ENCODE measurements at places on chromosomes 4 and X.

DNA sequence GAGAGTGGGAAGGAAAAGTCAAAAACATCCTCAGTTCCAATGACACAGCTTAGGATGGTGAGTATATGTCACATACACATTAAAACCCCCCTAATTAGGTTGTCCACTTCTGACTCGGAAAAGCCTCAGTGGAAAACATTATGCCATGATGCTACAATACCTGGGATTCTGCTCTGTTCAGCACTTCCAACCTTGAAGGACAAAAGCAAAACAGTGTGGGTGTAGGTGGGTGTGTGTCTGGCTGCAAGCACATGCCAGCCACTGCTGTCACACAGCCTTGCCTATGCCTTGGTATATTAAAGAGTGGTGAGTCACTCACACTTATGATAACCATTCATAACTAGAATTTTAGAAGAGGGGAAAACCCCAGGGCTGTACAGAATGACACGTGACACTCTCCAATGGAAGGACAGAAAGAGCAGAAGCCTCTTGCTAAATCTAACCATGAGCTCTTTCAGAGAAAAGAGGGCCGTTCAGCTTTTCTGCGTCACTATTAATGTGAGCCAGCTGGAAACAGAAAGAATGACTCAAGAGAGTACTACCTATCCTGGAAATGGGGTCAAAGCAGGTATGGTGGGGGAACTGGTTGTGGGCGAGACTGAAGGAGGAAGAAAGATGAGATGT is 159.6 kb downstream of the TET2 start:
- DNase-seq: no peak

- DNase-seq: no peak
Measured at GRCh38 chrX:151153086-151153485, 23.3 kb upstream of the GPR50 start.

DNA sequence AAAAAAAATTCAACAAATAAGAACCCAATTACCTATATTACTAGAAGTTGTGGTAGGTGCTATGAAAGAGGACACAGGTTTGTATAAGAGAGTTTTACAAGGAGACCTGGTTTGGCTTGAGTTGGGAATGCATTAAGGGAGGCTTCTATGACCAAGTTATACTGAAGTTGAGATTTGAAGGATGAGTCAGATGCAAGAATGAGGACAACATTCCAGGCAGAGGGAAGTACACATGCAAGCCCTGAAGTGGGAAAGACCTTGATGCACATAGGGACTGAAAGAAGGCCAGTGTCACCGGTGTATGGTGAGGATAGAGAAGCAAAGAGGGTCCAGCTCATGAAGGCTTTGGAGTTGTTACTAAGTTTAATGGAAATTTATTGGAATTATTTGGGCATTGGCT is 52.2 kb downstream of the ANK2 start:
- no peak for DNase-seq

DNA sequence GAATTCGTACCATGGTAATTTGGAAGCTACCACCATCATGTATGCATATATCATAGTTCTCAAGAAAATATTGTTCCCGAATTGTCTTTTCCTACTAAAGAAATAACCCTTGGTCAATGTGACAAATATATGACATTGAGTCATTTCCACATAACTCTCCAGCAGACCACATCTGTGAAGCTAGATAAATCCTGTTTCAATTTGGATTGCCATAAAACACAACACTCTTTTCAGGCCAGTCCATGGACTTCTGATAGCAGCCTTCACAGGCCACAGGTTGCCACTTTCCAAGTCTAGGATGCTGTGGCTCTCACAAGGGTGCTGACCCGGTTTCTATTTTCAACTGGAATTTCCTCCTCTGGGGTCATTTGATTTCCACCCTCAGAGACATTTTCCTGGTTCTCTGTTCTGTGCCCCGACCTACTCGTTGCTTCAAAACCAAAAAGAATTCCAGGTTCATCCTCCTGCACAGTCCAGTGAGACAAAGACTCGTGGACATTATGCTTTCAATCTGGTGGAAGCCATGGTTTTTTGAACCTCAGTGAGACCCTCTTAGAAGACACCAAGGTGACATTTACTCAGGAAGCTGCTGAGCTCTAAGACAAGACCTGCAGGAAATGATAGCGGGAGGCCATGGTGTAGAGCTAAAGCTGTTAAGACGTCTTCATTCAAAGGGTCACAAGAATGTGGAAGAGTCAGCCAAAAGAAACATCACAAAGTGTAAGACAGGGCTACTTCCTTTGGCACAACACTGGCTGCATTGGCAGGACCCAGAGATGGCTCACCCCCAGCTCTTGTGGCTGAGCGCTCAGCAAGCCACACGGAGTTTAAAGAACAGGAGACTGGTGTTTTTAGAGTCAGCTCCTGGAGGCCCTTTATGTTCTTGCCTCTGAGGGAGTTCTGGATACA is 119.8 kb downstream of the AMELX start:
- DNase-seq: no peak

DNA sequence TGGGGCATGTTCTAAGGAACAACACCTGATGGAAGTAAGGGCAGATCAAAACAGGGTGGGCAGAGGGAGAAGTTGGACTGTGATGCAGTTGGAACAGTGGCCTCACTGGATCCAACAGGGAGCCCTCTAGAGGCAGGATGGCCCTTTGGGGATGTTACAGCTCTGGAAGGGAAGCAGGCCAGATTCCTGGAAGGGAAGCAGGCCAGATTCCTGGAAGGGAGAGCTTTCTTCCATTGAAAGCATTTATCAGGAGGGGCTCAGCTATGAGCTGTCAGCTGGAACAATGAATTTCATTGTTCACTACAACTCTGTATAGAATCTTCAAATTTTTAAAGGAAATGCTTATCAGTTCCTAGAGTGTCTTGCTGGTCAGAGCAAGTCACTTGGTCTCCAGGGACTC is 17.7 kb downstream of the IL15 start:
- DNase-seq: no peak

- DNase-seq: no peak
Measured at GRCh38 chrX:121649417-121649816, 602.0 kb downstream of the GLUD2 start.

- no peak for DNase-seq
Measured at GRCh38 chr4:84597450-84597849, 14.5 kb downstream of the CDS1 start.

DNA sequence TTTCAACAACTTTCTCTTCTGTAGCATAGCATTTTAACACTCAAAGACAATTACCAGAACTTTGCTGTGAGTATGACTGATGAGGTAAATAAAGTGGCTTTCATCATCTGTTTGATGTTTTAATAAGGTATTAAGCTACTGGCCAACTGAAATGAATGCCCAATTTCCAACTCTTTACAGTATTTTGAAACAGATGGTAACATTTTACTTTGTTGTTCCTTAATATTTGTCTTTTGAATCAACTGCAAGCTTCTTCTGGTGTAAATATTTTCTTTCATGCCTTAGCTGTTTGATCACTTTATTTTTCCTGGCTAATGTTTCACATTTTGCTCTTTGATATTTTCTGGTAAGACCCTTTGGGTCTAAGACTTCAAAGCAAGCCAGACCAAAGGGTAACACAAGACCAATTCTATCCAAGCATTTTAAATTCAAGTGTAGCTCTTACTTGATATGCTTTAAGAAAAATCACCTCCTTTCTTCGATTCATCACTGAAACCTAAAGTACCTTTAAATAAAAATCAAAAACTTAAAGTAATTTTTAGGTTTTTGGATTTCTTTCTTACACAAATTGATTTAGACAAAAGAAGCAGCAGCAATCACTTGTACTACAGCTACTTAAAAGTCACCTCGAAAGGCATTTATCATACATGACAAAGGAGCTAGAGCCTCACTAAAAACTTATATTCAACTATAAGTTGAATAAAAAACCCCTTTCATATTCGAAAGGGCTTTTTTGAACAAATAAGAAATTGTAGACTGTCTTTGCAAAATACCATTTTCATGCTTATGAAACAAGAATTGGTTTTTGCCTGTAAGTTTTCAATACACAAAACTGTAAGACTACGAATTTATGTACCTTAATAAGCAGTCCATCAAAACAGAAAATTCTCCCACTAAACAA is 57.6 kb downstream of the TBCK start:
- DNase-seq: no peak

DNA sequence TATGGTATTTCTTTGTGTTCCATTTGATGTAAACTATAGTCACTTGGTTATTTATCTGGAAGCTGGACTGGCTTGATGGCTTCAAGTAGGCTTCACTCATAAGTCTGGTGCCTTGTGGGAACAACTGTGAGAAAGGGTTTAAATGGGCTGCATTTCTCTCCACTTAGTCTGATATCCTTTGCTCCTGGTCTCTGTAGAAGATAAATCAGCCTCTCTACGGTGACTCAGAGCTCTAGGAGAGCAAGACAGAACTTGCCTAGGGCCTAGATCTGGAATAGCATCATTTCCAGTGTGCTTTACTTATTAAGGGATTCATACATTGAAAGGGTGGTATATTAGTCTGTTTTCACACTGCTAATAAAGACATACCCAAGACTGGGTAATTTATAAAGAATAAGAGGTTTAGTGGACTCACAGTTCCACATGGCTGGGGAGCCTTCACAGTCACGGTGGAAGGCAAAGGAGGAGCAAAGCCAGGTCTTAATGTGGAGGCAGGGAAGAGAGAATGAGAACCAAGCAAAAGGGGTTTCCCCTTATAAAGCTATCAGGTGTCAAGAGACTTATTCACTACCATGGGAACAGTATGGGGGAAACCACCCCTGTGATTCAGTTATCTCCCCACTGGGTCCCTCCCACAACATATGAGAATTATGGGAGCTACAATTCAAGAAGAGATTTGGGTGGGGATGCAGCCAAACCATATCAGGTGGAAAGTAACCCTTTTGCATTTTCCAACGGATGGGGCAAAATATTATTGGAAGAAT is 1746.4 kb upstream of the PCDH7 start:
- DNase-seq: no peak

GRCh38 chr4:40192114-40193015 is 4.5 kb upstream of the RHOH start:
- no peak for DNase-seq

DNA sequence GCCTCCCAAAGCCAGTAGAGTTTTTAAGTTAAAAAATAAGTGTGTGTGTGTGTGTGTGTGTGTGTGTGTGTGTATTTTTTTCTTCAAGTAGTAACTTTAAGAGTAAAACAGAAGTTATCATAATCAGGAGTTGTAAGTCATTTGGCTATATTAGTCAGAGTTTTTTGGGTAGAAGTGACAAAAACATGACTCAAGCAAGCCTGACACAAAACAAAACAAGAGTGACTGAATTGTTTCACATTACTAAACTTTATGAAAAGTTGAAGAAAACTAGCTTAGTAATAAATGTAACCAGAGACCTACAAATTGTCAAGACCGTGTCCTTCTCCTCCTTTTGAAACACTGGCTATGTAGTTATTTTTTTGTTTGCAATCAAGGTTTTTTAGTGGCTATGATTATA is 738.0 kb upstream of the PITX2 start:
- no peak for DNase-seq

DNA sequence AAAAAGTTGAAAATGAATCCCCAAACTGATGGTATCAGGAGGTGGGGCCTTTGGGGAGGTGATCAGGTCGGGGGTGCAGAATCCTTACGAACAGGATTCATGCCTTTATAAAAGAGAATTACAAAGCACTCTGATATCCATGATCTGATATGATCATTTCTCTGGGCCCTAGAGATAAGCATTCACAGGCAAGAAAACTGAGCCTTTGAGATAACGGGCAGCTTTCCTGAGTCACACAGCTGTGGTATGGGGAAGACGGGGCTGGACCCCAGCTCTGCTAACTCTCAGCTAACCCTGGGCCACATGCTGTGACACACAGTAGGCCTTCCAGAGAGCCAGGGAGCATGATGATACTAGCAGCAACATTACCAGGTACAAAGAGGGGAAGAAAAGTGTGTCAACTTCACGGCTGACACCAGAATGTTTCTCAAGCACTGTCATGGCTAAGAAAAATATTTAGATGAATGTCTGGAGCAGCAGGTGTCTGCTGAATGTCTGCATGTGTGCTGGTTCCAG is 85.1 kb downstream of the SLC2A9 start:
- DNase-seq: no peak

- no peak for DNase-seq
Measured at GRCh38 chr4:80566203-80566872, 230.8 kb downstream of the CFAP299 start.

GRCh38 chrX:98379134-98379533 is 1495.4 kb downstream of the RPA4 start:
- no peak for DNase-seq

GRCh38 chr4:105708181-105709080 is at the start of the genes GSTCD and INTS12:
Gene GSTCD (plus strand): TSS chr4:105708784. CDS start chr4:105717614, 8,830 bp downstream.
Gene INTS12 (minus strand): TSS chr4:105708689. CDS start chr4:105700005, 8,684 bp downstream.
- peak; percentile 76 for DNase-seq

DNA sequence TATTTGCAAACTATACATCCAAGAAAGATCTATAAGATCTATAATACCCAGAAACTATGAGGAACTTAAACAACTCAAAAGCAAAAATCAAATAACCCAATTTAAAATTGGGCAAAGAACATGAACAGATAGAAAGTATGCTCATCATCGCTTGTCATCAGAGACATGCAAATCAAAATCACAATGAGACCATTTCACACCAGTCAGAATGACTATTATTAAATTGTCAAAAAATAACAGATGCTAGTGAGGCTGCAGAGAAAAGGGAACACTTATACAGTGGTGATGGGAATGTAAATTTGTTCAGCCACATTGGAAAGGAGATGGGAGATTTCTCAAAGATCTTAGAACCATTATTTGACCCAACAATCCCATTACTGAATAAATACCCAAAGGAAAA is 1451.7 kb upstream of the ADGRL3 start:
- no peak for DNase-seq

DNA sequence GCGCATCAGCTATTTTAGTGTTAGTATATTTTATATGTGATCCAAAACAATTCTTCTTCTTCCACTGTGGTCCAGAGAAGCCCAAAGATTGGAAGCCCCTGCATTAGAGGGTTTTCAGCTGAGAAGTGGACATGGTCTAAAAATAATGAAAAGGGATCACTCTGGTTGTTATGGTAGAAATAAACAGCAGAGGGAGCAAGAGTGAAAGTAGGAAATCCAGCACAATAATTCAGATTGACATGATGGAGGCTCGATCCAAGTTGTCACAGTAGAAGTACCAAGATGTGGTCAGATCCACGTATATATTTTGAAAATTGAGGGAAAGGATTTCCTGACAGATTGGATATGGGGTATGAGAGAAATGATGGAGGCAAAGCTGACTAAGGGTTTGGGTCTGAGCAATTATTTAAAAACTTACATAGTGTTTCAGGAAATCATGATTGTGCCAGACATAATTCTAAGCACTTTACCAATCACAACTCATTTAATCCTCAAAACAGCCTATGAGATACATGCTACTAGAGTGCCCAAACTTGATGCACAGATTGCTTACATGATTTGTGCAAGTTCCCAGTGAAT is 17.0 kb upstream of the TMEM144 start:
- no peak for DNase-seq

- no peak for DNase-seq
Measured at GRCh38 chrX:150370589-150371312, 7.6 kb downstream of the MAMLD1 start.

DNA sequence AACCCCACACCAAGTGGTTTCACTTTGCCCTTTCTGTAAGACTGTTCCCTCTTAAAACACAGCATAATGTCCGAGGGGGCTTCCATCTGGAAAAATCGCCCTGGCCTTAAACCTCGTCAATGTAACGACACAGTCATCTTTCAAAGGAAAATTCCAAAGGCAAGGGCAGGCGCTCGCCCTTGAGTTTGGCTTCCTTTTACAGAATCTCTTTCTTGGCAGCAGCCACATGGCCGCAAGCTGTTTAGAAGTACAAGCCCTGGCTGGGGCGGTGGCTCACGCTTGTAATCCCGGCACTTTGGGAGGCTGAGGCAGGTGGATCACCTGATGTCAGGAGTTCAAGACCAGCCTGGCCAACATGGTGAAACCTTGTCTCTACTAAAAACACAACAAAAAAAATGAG is 27.1 kb upstream of the GRPEL1 start:
- DNase-seq: no peak
